NCI-H2107 (cell line): ENCODE measurements at places on chromosomes 11 and 22.

DNA sequence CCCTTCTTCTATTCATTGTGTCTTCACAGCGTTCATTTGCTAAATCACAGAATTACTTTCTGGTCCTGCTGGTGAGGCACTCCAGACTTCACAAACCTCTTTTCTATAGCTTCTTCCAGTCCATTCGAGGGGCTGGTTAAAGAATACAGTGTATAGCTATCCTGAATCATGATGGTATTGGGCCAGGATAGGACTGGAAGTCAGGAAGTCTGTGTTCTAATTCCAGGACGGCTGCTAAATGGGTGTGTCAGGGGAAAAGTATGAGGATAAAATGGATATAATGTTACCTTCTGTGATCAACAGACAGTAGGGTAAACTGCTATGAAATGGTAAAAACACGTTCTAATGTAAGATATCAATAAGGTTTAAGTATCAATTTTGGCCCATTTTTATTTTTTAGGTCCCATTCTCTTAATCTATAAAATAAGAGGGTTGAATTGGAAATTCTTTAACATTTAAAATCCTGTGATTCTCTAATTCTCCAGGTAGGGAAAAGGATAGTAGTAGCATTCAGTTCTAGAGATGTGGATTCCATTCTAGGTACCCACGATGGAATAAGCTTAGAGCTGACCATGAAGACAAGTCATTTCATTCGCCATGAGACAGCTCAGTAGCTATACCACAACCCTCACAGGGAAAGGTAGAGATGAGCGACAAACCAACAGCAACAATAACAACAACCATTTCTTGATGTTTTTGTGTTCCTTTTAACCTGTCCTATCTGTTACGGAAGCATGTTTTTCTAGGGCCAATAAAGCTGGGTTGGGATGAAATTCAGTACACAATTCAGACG is 96.1 kb downstream of the SLC1A2 start:
- no peak for DNase-seq

DNA sequence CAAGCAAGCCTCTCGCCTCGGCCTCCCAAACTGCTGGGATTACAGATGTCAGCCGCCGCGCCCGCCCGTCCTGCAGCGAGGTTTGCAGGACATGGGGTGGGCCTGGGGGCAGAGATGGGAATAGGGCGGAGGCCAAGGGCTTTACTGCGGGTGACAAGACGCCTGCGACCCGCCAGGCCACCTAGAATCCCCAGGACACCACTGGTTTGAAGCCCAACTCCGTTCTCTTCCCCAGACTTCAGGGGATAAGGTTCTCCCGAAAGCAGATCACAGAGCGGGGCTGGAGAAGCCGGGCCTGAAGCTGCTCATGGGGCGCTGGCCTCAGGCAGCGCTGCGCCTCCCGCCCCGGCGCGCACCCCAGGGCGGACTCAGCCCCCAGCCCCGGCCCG is 354 bp downstream of the POLR2L start:
- no peak for DNase-seq

GRCh38 chr11:127385071-127385470 is 384.5 kb upstream of the KIRREL3 start:
- DNase-seq = no peak

- DNase-seq = no peak
Observed at GRCh38 chr11:16713594-16713993, 24.9 kb upstream of the C11orf58 start.

GRCh38 chr22:38314933-38315822 is 2.1 kb downstream of the CSNK1E start:
- DNase-seq = no peak

- peak; percentile 17 for DNase-seq
Observed at GRCh38 chr22:17084554-17085276, at the start of gene IL17RA. IL17RA (plus strand) TSS chr22:17085000; CDS start chr22:17085092, 92 bp downstream.

DNA sequence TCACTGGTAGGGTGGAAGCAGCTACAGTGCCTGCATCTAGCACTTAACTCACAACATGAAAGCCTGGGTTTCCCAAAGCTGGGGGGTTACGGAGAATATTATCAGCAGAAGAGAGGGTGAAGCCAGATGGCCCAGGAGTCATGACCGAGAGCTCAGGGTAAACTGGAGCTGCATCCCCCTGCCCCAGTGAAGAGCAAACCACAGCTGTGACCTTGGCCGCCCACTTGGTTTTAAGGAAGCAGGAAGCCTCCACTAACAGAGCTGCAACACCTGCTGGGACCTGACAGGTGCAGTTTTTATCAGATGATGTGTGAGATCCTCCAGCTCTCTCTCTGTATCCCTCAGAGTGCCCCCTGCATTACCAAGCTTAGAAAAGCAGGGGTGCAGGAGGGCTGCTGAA is 20.9 kb downstream of the TCP11L1 start:
- no peak for DNase-seq

DNA sequence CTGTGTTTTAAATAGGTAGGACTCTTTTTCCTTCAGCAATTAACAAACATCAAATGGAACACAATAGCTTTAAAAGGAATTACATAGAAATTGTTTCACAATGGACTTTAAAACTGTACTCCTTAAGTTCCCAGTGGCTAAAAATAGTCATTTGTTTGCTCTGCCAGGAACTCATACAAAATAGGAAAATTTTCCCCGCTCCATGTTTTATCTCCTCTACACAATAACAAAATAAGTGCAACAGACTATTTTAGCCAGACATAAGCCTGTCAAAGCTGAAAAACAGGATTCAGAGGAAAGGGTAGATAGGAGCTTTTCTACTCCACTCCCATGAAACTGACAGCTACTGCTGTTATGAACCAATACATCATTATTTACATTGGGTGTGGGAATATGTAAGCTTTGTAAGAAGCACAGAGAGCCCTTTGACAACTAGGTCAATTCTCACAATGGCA is 90.1 kb downstream of the STK33 start:
- DNase-seq = no peak

- DNase-seq = no peak
Observed at GRCh38 chr11:83285151-83285770, 906 bp downstream of the CCDC90B start.

GRCh38 chr22:25630447-25630846 is 66.0 kb downstream of the GRK3 start:
- no peak for DNase-seq

GRCh38 chr22:41595703-41596102 is 6.1 kb upstream of the PMM1 start:
- DNase-seq = no peak

DNA sequence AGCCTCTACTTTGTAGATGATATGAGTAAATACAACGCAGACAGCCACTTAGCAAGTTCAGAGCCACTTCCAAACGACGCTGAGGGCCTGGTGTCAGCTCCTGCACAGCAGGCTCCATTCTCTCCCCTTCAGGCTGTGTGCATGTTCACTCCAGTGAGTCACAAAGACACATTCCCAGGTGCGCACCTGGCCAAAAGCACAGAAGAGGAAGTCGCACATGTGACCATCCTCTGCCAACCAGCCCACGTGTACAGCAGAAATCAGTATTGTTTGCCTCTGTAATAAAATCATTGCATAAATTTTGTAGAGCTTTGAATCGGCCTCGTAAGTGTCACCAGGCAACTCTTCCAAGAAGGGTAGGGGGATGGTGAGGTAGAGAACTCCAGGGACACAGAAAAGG is 19.5 kb upstream of the TPH1 start:
- peak; percentile 74 for DNase-seq

DNA sequence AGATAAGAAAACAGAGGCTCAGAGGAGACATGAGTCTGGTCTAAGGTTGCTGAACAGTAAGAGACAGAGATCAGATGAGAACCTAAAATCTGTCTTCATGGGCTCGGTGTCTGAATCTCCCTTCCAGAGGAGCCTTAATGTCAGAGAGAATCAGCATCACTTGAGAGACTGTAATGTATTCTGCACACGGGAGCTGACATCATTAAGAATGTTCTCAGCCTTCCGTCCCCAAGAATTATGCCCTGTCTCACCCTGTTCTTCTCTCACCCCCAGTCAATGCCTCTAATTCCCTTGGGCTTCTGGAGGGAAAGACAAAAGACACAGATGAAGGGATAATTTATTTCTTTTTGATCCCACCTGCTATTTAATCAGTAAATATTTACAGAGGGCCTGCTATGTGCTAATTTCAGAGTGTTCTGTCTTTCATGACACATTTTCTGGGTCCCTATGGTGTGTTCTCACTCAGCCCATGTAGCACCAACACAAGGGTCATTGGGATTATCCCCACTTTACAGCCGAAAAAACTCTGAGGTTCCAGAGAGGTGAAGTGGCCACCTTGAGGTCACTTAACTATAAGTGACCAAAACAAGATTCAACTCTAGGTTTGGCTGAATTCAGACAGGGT is 61.8 kb downstream of the CD82 start:
- DNase-seq = no peak
